ENCODE measurements at places on chromosomes 16 and 17.

- DNase-seq, result peak; percentile 48
Observed at GRCh38 chr16:73019457-73020362, 28.2 kb downstream of the ZFHX3 start.

DNA sequence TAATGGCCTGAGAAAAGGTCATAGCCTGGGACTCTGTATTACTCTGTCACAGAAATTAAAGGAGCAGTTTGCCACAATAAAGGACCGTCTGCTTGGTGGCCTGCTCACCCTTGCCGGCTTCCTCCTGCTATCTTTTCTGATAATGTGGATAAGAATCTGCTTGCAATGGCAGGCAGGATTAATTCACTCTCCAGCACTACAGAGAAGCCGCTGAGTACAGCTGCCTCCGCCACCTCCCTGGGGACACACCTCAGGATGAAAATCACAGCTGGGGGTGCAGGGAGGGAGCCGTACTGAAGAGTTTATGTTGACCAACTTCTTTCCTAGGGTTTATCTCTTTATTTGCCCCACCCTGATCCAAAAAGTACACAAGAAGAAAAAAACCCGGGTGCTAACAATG is 245.9 kb upstream of the RPL38 start:
- no peak for DNase-seq

DNA sequence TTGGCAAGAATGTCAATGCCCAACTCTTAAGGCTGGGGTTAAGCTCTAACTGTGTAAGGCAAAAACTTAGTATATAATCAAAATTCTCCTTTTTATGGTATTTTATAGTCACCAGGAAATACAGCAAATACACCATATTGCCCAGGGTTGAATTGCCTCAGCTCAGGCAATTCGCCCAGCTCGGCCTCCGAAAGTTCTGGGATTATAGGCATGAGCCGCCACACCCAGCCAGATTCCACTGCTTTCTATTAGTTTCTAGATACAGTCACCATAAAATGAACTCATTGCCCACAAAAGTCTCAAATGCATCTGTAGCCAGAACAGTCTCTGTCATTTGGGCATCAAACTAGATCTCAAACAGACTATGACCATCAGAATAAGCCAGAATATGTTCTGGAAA is 238.7 kb upstream of the TOX3 start:
- no peak for DNase-seq

DNA sequence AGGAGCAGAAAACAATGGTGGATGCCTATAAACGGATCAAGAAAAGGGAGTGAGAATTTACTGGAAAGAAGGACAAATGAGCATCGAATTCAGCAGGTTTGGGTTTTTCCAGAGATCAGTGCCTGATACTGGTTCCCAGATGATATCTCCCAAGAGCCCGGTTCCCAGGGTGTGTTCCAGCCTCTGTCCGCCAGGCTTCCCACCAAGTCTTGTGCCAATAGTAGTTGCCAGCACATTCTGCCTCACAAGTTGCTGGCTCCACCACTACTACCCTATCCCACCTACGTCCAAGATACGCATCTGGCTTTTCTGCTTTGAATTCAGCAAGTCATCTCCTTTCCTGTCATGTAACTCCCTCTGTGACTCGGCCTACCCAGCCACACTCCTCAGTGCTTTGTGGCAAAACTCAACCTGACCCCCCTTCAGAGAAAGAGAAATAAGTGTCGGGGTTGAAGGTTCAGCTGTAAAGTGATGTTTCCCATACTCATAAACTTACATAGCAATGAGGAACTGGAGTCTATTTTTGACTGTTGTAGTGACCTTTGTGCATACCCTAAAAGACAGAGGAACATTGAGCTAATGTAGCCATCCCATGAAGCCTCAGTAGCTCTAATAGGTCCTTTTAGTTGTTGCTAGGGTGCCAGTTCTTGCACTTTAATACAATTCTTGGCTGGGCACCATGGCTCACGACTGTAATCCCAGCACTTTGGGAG is 277.0 kb downstream of the IRX3 start:
- DNase-seq, result no peak

- DNase-seq, result no peak
Observed at GRCh38 chr16:72740347-72740746, 307.6 kb downstream of the ZFHX3 start.

- DNase-seq, result no peak
Observed at GRCh38 chr17:39357986-39358385, 43.4 kb downstream of the FBXL20 start.

DNA sequence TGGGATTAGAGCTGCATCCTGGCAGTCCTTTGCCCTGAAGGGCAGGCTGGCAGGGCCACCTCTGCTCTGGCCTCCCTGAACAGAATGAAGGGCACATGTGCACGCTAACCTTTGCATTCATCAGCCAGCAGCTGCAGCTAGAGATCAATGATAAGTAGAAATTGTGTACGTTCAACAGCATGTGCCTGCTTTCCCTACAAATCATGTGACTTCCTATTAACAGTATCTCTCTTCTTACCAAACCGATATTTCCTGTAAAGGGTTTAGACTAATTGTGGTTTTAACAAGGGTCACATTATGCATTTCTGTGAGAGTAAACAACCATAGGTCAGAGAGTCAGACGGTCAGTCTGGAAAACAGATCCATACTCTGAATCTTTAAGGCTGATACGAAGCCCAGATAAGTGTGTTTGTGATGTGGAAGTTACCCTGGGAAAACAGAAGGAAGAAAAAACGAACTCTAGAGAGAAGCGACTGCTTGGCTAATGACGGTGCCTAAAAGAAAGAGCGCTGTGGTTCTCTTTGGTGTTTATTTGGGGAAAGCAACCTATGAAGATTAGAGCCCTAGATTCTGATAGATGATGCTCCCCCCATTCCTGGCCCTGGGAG is 219.4 kb downstream of the MAF start:
- DNase-seq, result no peak
